ENCODE measurements at places on chromosomes 4 and X.

DNA sequence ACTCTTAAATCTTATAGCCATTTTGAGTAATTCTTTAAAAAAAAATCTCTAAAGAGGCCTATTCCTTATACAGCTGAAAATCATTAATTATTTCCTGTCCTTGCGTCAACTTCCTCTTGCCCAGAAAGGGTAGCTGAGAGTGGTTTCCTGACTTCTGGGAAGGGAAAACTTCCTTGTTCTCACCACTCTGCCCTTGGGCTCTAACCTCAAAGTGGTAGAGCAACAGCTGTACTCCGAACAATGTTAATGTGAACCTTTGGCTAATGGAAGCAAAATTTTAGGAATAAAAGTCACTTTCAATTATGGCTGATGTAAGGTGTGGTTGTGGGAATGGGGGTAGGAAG, 15.3 kb downstream of the KLHL2 start:
- DNase-seq, result no peak

- DNase-seq, result no peak
Measured at GRCh38 chrX:12447448-12448064, 309.3 kb downstream of the FRMPD4 start.

GRCh38 chrX:29468911-29469494, 746.4 kb upstream of the MAGEB2 start:
- no peak for DNase-seq

DNA sequence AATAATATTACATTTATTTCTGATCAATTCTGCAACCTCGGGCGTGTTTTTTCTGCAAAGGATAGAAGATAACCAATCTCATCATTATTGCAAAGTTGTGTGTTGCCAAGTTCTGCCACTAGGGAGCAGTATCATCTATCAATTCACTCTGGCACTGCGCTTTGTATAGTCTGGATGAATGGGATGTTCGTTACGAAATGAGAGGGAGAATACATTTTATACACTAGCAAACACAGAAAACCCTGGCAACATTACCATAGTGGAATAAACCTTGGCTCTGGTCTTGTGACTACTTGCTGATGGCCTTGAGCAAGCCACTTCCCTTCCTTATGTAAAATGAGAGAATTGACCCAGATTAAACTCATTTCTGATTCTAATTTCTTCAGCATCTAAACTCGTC, 97.5 kb upstream of the ZNF518B start:
- peak; percentile 57 for DNase-seq

DNA sequence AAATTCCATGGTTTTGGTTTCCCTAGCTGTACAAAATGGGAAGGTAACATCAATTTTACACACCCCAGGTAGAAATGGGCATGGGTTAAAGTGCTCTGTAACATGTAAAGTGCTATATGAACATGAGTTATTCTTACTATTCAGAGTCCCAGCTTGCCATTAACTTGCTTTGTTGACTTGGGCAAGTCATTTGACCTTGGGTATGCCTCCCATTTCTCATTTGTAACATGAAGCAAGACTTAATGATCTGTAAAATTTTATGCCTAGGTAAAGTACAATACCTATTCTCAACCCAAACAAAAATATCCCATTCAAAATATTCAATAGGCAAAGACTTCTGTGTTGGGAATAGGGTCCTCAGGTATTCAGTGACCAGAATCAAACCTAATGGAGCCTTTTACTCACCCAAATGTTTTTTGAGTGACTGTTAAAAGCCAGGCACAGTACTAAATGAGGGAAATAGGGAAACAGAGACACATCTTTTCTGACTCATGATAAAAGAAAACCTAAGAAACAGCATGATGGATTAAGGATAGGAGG, 126.6 kb downstream of the SH3RF1 start:
- DNase-seq, result no peak

DNA sequence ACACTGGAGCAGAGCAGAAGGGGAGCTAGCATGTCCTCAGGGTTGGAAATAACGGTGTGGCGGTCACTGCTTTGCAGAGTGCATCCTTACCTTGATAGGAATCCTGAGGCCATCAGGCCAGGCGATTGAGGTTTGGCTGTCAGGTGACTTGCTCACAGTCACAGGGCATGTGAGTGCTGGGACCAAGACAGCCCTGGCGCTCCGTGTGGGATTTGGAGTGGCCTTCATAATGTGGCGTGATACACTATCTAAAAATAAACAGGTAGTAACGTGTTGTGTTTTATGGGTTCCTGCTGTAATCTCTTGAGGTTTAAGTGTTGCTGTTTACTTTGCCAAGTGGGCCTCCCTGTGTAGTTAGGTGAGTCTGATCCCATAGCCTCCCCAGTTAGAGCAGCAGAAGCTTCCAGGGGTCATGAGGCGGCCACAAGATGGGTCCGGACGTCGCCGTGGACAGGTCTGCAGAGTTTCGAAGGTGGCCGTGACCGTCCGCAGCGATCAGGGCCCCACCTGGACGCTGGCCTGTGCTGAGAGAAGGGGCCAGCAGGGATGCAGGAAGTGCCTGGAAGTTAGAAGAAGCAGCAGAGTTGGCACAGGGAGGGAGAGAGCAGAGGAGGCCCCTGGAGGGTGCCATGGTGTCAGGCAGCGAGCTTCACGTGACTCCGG, 27.7 kb downstream of the RGS12 start:
- DNase-seq, result peak; percentile 40

GRCh38 chrX:19593690-19594089, 78.4 kb upstream of the MAP3K15 start:
- DNase-seq, result no peak

DNA sequence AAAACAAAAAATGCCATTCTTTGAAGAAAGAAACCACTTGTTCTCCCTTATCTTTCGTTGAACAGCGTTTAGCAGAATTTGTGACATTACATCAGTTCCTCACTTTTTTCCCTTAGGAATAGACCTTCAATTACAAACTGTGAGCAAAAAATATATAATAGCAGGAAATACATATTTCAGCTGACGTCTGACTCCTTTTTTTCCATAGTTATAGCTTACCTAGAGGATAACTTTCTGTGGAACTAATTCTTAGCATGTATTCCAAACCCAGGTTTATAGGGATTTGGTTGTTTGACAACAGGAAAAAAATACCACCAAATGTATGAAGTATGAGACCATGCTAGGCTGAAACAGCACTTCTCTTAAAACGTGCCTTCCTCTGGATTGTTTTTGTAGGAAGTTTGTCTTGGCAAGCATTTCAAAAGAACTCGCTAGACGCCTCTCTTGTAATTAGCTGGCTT, 2.0 kb upstream of the LIMCH1 start:
- no peak for DNase-seq

GRCh38 chr4:121370729-121371325, 10.0 kb downstream of the QRFPR start:
- no peak for DNase-seq

GRCh38 chr4:4524364-4524763, 17.5 kb downstream of the STX18 start:
- DNase-seq, result peak; percentile 54

- peak; percentile 69 for DNase-seq
Measured at GRCh38 chrX:47384502-47384901, 14.1 kb downstream of the ZNF157 start.

DNA sequence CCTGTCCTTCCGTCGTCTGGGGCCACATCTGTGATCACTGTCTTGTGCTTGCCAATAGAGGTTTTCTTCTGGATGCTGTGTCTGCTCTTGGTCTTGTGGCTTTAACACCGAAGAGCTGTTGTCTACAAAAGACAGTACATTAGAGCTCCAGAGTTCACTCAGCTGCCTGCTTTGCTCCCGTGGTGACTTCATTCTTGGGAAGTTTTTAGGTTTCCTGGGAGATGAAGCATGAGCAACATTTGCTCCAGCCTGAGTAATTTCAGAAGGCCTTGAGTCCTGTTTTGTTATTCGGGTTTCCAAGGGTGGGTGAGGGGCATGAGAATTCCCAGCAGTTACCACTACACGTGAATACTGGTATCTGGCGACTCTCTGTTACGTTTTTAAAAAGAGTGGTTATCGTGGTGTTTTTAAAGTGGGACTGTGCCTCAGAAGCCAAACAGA, 189.2 kb downstream of the SHROOM3 start:
- DNase-seq, result peak; percentile 64

DNA sequence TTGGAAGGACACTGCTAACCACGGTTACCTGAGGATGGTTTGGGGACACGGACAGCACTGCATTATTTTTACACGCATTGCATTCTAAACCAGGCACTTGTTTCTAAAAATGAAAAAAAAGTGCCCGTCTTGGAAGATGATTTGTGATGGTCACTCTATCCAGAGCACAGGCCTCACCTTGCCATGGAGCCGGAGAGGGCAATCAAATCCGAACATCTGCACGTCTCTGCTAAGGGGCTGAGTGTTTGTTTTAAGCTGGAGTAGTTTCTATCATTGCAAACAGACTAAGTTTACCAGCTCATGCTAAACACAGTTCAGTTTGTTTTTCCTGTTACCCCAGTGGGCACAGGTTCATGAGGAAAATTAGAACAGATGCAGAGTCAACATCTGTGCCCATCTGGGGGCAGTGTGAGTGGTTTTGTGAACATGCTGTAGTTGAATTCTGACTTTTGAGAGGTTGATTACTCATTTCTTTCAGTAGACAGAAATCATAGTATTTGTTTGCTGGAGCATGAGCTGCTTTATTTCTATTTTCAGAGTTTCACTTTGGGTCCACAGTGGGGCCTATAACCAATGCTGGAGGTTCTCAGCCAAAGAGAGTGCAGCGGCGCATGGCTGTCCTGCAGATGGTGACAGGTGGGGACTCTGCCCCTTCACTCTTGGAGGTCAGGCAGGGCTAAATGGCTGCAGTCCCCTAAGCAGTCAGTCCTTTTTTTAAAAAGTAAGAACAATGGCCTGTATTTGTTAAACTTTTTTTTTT, 65.4 kb upstream of the ENPP6 start:
- no peak for DNase-seq

- DNase-seq, result no peak
Measured at GRCh38 chr4:169485791-169486742, 126.3 kb downstream of the NEK1 start.

DNA sequence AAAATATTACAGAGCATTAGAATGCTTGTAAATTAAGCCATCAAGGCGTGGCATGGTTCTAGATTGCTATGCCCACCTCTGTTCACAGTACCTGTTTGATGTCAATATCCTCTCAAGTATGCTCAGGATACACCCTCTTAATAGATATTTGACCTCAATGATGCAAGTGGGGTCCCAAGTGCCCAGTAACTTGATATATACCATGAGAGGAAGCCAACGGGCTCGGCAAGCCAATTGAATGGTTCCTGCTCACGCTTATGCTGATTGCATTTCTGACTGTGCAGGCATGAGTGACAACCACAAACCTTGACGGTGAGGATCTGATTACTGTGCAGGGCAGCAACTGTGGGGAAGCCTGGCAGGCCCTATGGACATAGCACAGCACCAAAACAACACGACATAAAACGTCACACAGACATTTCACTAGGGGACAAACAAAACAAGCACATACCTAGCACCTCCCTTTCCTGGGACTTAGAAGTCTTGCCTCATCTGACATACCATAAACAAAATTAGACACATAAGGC, 179.1 kb upstream of the ETNPPL start:
- DNase-seq, result no peak

Data from ecto neural progenitor cell (in vitro differentiated cells).